ENCODE measurements at places on chromosomes 11 and 22. TPM values are rescaled to one million over a fixed set of nuclear protein-coding genes. Genes with fewer than 3 reads are reported as not detected.

- DNase-seq, result no peak
These were observed 409.8 kb downstream of the BRD1 start for GRCh38 chr22:49417833-49418232.

DNA sequence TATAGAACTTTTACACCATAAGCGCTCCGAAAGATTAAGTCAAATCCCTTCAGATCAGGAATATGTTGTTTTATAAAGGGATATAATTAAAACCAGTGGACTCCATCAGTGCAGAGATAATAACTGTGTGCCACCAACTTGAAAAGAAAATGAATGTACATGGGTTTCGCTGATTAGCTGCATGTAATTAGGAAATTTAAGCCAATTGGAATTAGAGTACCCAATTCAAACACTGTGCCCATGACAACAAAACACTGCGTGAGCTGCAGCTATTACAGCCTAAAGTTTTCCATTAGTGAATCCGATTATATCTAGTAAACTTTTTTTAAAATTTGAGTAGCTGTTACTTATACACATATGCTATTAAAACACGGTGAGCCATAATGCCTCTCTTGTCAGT lies 392.3 kb upstream of the ARHGAP42 start:
- DNase-seq, result no peak

DNA sequence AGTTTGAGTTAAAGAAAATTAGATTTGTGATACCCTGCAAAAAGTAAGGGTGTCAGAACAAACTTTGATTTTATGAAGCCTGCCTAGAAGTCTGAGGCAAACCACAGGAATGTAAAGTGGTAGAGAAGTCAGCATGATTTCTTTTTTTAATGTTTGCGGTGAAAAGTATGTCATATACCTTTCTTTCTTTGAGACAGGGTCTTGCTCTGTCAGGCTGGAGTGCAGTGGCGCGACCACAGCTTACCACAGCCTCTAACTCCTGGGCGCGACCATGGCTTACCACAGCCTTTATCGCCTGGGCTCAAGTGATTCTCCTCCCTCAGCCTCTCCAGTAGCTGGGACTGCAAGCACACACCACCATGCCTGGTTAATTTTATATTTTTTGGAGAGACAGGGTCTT lies 4.7 kb downstream of the API5 start:
- peak; percentile 1 for DNase-seq

DNA sequence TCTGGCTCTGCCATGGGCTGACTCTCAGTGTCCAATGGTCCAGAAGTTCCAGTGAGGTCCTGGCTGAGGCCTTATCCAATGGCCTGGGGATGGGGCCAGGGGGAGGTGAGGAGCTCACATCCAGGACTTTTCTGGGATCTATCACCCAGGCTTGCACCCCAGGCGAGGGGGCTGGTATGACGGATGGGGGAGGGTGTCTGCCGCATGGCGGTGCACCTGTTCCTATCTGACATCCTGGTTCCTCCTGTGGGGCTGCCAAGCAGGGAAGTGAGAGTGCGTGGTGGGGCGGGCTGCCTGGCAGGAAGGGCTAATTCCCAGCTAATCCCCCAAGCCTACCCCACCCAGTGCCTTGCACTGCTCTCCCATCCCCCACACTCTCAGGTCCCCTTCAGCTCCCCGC lies 102.1 kb downstream of the NECTIN1 start:
- DNase-seq, result no peak

GRCh38 chr11:72239849-72240460 lies 4.0 kb downstream of the PHOX2A start:
- DNase-seq, result peak; percentile 46

DNA sequence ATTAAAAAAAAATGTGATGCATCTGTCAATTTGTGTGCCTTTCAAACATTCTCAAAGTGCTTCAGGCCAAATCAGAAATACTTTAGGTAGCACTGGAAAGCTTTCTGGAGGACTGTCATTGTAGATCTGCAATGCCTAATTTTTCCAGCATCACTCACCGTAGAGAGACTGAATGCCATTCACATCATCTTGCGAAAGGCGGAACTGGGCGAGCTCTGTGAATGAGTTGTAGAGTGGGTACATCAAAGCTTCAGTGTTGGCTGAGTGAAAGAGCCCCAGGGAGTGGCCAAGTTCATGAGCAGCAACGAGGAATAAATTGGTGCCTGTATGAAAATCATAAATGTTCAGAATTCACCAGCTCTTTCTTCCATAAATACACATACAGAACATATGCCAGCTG lies 4.0 kb downstream of the MMP10 start:
- DNase-seq, result no peak

The BID gene
- total RNA-seq, result 5.7 TPM

The FBLN1 gene
- 335 TPM for total RNA-seq

The OR8D4 gene
- total RNA-seq, result 0.09 TPM

The HPS5 gene
- total RNA-seq, result 43.3 TPM
